ELR (cell line): ENCODE measurements at places on chromosomes 2 and 18.
A peak's percentile ranks its signal among the peaks of the same experiment; 100 is the strongest.

- no peak for DNase-seq
Observed at GRCh38 chr2:205364261-205364660, 318.0 kb upstream of the NRP2 start.

DNA sequence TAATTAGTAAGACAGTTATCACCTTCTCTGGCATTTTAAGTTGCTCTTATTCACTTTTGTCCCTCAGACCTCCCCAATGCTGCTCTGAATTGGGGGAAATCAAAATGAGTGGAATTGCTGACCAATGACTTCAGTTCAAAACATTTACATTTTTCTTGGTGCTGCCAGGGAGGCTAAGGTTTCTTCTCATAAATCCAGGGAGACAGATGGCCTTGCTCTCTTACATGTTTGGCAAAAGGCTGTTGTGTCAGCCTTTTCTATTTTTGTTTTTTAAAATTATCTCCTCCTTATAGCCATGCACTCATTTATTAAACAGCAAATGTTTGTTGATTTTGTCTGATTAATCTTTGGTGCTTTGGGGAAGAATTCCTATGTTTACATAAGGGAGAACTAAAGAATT lies 82.0 kb downstream of the GALNT13 start:
- DNase-seq: no peak

DNA sequence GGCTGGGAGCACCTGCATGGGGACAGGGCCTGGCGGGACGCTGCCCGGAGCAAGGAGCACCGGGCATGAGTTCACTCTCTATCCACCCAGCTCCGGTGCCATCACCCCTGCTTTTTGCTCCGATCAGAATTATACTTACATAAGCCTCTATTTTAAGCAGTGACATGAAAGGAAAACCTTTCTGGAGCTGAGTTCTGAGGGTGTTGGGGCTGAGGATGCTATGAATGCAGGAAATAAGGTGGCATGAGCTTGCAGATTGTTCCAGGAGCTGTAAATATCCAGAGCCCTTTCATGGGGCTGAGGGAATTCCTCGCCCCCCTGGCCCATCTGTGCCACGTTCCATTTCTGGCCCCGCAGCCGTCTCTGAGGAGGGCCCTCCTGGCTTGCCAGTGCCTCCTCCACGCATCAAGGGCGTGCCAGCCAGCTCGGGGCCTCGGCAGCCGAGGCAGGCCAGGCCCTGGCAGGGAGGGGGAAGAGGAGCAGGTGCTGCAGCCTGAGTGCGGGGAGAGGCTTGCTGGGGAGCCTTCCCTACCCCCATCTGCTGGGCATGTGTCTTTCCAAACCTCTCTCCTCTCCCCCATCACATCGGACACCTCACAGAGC lies 91.7 kb upstream of the MCFD2 start:
- no peak for DNase-seq

DNA sequence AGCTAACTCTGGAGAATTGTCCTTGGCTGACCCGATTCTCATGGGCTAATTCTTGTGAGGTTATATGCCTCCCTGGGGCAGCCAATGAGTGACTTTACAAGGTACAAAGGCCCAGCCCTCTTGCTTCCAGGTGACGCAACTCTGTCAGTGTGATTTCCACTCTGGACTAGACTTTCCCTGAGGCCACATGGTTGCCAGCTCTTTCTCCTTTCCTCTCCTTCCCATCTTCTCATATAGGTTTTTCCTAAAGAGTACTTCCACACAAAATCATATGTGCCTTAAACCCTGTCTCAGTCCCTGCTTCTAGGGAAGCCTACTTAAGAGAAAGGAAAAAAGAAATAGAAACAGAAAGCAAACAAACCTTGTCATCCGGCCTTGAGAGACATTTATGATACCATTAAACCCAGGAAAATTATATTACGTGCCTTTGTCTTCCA lies 226.2 kb upstream of the ZSWIM2 start:
- DNase-seq: no peak

DNA sequence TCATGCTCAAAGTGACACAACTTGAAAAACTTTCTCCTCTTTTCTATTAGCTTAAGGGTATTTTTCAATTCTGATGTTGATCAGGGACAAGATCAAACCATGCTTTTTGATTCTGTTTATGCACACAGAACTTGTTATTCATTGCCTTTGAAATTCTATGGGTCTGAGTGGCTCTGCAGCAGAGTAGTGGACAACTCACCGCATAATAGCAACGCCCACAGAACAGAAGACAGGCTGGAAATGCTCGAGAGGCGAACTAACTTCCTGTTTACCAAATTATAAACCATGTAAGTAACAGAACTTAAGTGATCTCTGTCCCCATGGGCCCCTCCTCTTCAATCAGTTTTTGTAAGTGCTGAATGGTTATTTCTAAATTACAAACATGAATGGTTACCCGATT lies 131.2 kb downstream of the CBLN2 start:
- no peak for DNase-seq

GRCh38 chr2:218782528-218782844 lies 539 bp downstream of the CYP27A1 start:
- DNase-seq: no peak

DNA sequence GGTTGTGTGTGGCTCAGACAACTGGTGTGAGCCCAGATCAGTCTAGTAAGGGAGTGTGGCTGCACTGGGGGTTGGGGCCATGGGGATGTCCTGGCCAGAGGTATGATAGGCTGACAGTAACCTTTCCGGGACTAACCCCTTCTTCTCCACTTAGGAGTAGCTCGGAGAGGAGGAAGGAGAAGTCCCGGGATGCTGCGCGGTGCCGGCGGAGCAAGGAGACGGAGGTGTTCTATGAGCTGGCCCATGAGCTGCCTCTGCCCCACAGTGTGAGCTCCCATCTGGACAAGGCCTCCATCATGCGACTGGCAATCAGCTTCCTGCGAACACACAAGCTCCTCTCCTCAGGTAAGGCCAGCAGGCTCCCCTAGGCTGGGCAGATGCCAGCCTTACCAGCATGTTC lies 49.5 kb downstream of the EPAS1 start:
- no peak for DNase-seq

DNA sequence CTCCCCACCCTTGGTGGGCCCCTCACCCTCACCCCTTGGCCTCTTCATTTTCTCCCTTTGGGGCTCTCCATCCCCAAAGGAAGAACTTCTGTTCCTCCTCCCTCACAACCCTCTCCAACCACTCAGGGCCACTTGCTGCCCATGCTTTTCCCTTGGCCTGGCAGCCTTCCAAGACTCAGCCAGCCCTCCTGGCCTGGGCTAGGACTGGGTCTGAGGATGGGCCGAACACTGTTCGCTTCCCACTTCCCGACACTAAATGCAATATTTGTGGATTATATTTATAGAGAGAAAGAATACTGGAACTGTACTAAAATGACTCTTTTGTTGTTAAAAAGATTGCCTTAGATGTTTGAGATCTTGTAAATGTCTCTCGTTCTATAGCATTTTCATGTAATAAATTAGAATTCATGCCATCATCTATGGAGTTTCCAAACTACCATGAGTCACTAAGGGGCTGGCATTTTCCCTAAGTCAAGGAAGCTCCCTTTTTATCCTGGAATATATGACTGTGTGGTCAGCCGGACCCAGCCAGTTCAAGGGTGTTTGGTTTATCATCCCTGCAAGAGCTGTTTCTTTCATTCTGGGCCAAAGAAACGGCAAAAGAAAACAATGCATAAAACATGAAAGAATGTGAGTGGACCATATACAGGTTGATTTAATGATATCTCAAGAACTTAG lies 3.8 kb downstream of the CXCR2 start:
- DNase-seq: peak; percentile 10

- no peak for DNase-seq
Observed at GRCh38 chr2:102034683-102035548, 43.2 kb downstream of the IL1R2 start.

DNA sequence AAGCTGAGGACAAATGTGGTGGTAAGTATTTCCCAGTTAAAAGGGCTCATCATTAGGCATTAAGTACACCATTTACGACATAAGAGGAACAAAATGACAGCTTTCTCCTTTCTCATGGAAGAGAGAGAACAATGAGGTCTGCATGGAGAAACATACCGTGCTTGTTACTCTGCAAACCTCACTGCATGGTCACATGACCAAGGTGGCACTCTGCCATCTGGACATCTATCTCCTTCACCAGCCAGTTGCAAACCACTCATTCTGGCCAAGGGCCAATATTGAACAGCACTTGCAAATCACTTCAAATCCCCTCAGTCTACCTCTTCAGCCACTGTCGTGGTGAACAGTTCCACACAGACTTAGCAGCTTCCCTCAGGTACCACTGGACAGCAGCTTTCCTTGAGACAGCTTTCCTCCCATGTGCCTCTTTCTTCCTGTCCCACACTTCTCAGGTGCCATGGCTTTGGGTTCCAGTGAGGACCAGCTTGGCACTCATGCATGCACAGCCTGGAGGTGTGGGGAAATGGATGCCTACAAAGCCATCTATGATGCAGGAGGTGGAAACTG lies 29.5 kb upstream of the DPP4 start:
- no peak for DNase-seq

GRCh38 chr2:216149741-216150140 lies 40.6 kb downstream of the XRCC5 start:
- DNase-seq: peak; percentile 87

DNA sequence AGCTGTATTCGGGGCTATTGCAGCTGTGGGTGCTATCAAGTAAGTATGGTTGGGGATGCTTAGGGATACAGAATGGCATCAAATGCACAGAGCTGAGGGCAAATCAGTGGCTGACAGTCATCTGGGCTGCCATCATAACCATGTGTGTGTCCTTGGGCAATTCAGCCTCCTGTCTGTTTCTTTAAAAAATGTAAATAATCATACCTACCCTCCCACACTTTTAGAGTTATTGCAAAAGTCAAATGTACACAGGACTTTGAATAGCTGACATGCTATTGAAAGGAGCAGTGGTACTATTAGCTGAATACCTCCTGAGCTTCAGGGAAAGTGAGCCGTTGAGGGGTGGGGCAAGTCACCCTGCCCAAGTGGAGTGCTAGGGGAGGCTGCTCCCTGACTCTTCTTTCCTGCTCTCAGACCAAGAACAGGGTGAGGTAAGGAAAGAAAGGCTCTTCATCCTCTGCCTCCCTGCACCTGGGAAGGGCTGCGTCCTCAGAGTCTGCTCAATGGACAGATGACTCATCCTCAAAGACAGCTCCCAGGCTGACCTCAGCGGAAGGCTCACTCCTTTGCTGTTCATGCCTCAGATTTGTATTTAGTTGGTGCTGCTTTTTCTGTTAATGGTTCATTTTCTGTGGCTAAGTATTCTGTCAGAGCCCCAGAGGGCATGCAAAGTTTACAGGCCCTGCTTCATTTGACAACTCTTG lies 54.9 kb upstream of the BZW1 start:
- peak; percentile 93 for DNase-seq

- no peak for DNase-seq
Observed at GRCh38 chr2:239789711-239790110, 235.4 kb downstream of the NDUFA10 start.

DNA sequence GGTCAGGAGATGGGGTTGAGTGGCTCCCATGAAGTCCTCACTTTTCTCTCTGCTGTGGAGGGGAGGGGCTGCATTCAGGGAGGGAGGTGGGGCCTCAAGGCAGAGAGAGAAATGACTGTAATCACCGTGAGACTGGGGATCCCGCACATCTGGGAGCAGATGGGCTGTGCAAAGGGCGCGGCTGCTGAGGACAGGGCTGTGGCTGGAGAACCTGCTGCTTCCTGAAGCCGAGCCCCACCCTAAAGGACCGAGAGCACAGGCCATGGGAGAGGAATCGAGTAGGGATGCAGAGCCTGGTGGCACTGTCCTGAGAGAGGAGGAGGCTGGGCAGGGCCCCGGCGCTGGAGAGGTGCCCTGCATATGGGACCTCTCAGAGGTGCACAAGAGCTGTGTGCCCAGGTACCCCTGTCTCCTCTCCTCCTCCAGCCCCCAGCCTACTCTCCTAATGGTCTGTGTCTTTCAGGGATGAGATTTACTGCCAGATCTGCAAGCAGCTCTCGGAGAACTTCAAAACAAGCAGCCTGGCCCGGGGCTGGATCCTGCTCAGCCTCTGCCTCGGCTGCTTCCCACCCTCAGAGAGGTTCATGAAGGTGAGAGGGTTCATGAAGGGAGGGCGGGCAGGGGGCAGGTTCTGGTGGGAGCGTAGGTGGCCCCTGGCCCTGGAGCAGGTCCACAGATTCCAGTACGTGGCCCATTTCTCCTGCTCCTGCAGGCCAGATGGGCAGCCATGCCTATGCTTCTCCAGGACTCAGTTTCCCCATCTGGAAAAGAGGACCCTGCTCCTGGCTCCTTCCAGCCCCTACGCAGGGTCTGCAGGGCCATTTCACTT lies 25.9 kb upstream of the GPR17 start:
- no peak for DNase-seq

GRCh38 chr2:47487498-47487875 lies 84.5 kb downstream of the MSH2 start:
- DNase-seq: no peak

- DNase-seq: no peak
Observed at GRCh38 chr2:172160839-172161238, 58.1 kb upstream of the DLX2 start.

- DNase-seq: peak; percentile 53
Observed at GRCh38 chr2:36356298-36356989, 866 bp downstream of the CRIM1 start.

DNA sequence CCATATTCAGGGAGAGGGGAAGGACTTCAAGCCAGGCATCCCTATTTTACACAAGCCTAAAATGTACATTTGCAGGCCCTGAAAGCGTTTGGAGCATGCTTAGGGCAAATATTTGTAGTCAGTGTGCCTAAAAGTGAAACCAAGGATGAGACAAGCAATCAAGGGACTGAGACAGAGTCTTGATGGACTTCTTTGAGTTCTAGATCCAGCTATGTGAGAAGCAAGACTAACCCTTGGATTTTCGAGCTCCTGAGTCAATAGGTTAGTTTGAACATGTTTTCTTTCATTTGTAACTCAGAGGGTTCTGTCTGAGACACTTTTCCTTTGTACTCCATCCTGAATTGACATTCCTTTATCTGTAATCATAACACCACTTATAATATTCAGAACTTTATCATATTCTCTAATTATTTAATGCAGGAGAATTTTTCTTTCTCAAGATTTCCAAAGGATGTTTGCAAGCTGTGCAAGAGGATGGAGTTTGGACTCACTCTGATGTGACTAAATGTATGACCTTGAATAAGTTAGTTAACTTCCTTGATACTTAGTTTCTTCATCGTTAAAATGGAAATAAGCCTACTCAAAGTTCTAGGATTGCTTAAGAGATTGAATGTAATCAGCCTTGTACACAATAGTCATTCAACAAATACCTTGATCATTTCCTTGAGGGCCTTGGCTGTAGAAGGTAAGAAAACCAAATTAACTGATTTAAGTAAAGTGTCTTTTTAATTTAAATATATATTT lies 1237.8 kb upstream of the ZEB2 start:
- no peak for DNase-seq

DNA sequence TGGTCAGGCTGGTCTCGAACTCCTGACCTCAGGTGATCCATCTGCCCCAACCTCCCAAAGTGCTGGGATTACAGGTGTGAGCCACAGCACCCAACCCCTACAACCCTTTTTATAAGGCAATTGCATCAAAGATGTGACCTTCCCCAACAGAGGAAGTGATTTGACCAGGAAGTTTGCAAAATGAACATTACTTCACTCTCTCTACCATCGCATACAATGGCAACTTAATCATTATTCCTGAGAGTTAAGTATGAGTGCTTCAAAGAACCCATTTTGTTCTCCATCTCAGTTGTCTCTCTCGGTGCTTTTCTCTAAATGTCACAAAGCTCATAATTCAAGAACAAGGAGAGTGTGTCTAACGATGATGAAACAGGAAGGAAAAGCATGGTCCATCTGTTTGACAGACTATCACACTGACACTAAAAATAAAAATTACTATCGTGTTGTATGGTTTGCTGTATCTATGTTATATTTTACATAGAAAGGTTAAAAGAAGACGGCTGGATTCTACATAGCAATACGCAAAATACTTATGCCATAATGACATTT lies 18.1 kb upstream of the CREG2 start:
- no peak for DNase-seq
